ENCODE measurements at places on chromosomes 13 and 19.

DNA sequence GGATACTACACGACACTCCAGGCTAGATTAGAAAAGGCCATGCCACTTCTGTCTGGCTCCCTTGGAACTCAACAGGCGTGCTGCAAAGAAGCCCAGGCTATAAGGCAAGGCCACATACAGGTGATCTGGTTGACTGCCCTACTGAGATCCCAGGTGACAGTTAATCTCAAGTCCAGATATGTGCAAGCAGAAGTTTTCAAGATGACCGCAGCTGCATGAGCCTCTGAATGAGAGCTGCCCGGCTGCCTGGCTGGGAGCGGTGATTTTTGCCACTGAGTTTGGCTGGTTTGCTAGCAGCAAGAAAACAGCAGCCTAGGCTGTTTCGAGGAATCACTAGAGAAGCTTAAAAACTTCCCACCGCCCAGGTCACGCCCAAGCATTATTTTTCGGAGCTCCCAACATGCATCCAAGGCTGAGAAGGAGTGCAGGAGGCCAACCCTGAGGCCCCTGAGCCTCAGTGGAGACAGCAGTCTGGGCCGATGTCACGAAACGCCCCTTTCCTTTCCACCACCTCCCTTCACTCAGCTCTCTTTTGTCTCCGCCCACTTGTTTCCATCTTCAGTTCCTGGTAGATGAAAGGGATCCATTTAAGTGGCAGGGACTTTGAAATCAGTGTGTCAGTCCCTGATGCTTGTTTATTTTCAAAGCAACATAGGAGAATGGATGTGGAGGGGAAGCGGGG is 14.0 kb upstream of the URI1 start:
- DNase-seq: no peak

- no peak for DNase-seq
These were observed 17.5 kb downstream of the LATS2 start for GRCh38 chr13:21043898-21044297.

DNA sequence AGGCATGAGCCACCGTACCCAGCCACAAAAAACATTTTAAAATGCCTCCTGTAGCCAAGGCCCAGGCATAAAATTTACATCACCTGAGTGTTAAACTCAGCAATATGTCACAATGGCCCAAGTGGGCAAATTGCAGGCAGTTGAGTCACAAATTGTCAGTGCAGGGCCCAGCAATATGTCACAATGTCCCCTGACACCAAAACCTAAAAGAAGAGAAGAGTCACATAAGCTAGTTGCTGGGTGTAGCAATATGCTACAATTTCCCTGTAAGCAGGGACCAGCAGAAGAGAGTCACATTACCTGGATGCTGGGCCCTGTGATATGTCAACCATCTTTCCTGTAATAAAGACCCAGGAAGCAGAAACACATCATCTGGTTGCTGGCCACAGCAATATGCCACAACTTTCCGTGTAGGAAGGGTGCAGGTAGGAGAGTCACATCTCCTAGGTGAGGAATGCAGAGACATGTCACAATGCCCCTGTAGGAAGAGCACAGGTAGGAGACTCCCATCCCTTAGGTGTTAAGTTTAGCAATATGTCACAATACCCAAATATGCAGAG is 136.0 kb upstream of the ZNF91 start:
- no peak for DNase-seq

GRCh38 chr13:89315287-89315686 is 1644.1 kb downstream of the SLITRK5 start:
- no peak for DNase-seq

GRCh38 chr19:32822916-32823746 is 46.4 kb downstream of the SLC7A9 start:
- DNase-seq: no peak

DNA sequence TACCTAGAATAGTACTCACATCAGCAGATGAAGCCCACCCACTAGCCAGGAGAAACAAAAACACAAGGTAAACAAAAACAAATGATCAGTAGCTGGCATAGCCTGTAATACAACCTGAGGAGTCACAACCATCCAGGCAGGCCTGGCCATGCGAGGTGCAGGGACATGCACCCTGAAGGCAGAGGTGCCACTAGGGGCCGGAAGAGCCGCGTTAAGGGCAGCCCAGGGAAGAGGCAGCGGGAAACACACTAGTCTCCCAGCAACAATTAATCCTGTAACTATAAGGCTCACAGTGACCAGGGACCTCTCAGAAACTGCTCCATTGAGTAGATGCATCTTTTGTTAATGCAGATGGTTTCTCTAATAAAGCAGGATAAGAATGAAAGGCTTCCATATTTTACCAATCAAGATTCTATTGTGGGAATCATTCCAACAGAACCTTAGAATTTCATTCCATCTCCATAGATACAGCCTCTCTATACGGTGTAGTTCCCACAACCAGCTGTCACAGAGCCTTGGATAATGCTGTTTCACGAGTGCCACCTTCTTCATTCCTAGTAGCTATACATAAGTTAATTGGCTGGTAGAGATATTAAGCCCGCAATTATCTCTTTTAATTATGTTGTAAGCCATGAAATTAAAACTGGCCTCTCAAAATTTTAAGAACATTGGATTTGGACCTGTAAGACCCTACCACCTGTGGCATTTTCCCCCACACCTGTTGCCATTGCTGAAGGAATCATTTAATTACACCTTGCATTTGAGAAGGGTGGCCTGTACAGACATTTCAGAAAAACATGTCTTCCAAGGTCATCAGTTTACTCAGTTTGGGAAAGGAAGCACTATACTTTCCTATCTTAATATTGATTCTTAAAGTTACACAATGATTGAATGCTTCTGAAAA is 28.7 kb downstream of the ANKRD10 start:
- no peak for DNase-seq

DNA sequence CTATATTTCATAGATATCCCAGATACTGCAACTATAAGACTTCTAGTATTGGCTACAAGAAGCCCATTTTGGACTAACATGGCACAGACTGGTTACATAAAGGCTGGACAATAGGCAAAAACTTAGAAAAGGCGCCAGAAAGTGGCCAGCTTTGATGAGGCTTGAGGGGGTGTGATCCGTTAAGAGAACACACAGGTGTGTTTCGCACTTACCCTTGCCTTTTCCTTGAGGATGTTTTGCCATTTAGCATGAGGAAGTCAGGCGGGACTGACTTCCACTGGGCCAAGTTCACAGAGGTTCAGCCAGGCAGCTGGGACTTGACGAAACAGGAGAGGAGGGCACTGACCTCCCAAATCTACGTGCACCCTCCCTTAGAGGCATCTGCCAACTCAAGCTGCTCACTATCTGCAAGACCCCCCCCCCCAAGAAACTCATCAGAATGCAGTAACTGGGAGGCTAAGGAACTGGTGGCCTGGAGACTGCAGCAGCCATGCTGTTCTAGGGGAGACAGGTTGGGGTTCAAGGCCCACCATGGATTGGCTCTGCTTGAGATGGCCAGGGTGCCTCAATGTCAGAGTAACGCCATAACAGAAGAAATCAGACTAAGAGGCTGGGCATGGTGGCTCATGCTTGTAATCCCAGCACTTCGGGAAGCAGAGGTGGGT is 4.5 kb upstream of the LIN7B start:
- no peak for DNase-seq

DNA sequence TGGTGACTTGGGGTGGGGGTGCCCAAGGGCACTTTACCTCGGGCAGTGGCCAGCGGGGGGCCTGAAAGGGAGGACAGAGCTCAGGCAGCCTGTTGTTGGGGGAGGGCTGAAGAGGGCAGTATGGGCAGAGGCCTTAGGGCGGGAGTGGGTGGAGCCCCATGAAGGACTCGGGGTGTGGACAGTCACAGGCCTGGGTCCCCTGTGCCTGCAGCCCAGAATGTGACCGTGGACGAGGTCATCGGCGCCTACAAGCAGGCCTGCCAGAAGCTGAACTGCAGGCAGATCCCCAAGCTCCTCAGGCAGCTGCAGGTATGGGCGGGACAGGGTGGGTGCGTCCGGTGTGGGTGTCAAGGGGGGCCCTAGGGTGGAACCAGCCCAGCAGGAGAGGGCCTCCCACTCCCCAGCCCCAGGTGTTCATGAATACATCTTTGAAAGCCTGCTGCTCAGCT is 22.5 kb downstream of the NKPD1 start:
- no peak for DNase-seq

DNA sequence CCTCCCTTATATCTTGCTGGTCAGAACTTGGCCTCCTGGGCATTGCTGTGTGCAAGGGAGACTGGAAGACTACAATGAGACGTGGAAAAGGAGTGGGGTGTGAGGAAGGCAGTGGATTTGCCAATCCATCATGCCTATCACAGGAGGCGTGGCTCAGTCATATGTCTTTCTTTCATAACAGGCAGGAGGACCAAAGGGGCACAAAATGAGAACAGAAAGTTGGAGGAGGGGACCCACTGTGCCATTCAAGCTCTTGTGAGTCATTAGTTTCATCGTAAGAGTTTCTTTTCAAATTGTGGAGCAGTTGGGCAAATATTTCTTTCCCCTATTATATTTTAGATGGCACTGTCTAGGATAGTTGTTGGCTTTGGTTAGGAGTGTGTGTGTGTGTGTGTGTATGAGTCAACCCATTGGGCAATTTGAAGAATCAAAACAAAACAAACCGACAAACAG is 471.5 kb downstream of the TSHZ3 start:
- DNase-seq: no peak

DNA sequence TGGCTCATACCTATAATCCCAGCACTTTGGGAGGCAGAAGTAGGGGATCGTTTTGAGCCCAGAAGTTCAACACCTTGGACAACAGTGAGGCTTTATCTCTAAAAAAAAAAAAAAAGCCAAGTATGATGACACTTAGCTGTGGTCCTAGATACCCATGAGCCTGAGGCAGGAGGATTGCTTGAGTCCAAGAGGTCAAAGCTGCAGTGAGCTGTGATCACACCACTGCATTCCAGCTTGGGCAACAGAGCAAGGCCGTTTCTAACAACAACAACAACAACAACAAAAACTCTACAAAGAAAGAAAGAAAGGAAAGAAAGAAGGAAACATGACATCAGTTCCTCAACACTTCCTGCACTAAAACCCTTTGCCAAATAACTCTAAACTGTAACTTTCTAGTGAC is 265.1 kb upstream of the DACH1 start:
- DNase-seq: no peak

DNA sequence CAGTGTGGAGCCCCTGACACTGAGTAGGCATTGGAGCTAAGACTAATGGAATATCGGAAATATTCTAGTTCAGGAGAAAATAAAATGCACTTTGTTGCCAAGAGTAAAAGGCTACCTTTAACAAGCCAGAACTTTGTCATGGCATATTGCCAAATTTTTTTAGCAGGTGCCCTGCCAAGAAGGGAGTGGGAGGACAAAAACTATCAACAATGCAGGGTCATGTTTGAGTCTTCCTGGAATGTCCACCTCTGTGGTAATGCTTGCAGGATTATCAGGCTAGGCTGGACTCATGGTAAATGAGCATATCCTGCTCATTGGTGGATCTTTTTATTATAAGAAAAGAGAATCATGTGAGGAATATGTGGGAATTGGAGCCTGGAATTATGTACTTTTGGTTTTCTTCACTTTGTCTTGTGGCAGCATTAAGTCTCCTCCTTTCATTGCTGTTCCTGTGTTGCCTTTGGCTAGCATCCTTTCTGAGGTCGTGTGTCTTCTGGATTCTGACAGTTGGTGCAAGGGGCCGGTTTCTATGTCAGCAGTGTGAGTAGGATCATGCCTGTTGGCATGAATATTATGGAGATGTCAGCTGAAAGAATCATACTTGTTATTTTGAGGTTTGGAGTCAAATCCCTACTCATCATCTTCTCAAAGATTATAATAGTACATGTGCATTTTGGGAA is 122.9 kb upstream of the SPRY2 start:
- DNase-seq: no peak
